CD4-positive, alpha-beta T cell (primary cell): ENCODE measurements at places on chromosomes 5 and 9.

- no peak for DNase-seq
Observed at GRCh38 chr5:57327561-57328367, 153.9 kb downstream of the GPBP1 start.

- no peak for DNase-seq
Observed at GRCh38 chr5:180194410-180195345, 14.3 kb downstream of the RASGEF1C start.

DNA sequence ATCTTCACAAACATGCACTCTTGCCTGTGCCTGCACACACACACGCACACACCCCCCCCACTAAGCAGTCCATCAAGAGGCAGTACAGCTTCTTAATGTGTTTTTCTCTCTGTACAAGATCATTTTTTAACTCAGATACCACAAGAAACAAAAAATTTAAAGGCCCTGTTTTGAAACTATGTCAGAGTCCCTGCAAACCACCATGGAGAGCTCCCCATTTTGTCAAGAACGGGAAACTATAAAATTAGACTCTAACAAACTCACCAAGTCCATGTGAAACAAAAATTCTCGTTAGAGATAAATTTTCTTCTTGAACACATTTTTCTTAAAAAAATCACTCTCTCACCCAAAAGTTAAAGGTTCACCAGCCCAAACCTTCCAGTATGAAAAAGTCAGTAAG is 86.3 kb downstream of the ELAVL2 start:
- DNase-seq = no peak

DNA sequence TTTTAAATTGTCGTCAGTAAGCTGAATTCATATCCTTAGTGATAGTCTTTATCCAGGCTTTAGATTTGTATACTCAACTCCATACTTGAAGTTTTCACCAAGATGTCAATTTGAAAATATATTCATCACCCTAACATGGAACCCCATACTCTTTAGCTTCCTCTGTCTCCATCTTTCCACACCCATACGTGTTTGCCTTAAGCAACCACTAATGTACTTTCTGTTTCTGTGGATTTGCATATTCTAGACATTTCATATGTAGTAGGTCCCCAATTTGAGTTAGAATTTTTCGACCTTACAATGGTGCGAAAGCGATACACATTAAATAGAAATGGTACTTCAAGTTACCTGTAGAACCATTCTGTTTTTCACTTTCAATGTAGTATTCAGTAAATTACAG is 65.2 kb downstream of the NSD1 start:
- no peak for DNase-seq

DNA sequence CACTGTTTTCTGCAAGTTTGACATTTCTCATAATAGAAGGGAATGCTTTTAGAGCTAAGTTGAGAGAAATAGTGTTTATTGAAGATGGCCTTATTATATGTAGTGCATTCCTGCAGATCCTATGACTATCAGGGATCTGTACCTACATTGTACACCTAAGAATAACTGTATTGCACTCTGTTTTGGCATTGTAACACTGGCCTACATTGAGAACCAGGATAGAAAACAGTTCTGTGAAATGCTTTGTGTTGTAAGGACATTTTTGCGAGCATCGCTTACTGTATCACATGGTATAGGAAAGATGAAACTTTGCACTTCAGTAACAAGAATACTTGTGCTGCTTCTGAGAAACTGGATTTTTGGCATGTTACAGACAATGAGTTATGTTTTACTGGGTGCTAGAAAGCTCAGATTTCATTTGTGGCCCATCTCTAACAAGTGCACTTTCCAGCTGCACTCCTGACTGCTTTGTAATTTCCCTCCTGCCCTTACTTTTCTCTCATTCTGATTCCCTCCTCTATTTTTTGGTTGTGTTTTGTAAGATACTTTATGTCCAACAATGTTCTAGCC is 30.6 kb downstream of the C9orf85 start:
- DNase-seq = no peak

DNA sequence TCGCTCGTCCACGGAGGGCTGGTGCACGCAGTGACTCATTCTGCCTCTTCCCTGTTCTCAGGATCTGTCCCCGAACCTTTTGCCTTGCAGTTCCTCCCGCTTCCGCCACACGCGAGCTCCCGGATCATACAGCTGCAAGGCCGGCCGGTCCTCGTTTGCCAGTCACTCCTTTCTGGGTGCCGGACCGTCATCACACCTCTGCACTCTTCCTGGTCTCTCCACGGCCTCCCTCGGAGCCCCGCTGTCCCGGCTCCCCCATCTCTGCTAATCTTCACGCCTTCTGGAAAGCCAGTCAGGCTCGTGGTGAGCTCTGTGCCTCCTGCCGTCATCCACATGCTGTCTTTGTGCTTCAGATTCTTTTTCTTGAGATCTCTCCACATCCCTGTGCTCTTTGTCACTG is 91.8 kb downstream of the STX17 start:
- DNase-seq = no peak

DNA sequence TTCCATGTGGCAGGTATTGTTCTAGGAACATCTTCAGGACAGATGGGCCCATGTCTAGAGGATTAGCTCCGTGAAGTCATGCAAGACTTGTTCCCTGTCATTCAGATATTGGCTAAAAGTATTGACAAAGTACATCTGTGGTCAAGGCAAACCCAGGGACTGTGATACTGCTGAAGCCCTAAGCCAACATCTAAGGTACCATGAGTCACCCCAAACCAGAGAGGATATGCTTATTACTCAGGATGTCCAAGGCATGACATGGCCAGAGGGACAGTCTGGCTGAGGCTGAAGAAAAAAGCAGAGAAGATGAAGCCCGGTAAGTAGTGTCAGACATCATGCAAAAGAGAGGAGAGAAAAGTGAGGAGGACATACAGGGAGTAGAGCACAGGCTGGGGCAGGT is 31.0 kb downstream of the HMHB1 start:
- DNase-seq = no peak

DNA sequence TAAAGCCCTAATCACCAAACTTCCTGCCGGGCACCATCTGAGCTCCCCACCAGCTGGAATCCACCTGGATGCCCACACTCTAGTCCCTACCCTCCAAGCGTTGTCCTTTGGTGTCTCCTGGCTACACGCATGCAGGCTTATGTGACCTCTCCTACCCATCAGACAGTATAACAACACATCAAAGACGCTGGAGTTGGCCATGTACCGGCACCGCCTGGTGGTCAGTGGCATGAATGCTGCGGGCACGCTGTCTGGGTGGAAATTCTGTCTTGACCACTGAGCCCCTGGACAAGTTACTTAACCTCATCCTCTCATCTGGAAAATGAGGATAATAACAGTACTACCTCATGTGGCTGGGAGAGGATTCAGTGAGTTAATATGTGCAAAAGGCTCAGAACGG is 23.4 kb upstream of the CORO2A start:
- DNase-seq = no peak

GRCh38 chr9:109114670-109115069 is 5.1 kb downstream of the TMEM245 start:
- DNase-seq = no peak

GRCh38 chr9:1939926-1940368 is 75.2 kb upstream of the SMARCA2 start:
- peak; percentile 50 for DNase-seq

DNA sequence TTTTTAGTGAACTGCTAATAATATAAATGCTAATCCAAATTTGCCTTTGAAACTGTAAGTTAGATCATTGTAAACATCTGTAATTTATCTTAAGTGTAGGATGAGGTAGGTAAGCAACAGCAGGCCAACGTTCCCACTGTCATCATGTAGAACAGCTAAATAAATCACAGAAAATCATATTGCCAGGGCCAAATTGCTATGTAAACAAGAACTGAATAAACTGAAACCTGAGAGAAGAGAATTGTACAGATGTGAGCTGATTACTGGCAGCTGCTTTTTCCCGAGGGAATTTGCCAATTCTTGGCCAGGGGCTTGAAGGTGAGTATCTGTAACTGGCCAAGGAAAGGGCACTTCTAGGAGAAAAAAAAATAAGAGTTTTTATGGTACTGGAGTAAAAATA is 97.6 kb downstream of the CDH10 start:
- DNase-seq = no peak

GRCh38 chr9:95820074-95820473 is 55.4 kb upstream of the ERCC6L2 start:
- DNase-seq = no peak

- no peak for DNase-seq
Observed at GRCh38 chr9:131191857-131192256, 66.5 kb downstream of the NUP214 start.

- no peak for DNase-seq
Observed at GRCh38 chr9:114906922-114907571, 23.3 kb downstream of the TNFSF8 start.

GRCh38 chr5:108536321-108536720 is 154.4 kb upstream of the FBXL17 start:
- DNase-seq = no peak

DNA sequence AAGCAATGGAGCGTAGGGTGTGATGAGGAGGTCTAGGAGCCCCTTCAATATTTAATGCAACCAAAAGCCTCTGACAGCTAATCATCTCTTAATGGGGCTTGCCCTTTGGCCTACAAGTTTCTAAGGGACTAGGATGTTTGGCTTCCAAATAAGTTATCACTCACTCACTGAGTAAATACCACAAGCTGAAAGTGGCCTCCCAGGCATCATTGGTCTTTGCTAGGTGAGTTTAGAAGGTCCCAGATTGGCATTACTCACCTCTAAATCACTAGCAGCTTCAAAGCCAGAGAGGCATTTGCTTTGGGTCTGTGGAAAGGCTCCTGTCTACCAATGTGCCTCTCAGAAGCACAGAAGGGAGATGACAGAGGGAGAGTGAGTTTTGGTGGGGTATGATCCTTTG is 344.2 kb downstream of the NTRK2 start:
- no peak for DNase-seq

- no peak for DNase-seq
Observed at GRCh38 chr5:139660923-139661814, 13.0 kb downstream of the CXXC5 start.

GRCh38 chr5:32206509-32207354 is 32.6 kb upstream of the GOLPH3 start:
- DNase-seq = no peak

GRCh38 chr5:14726066-14726838 is 61.7 kb downstream of the OTULIN start:
- DNase-seq = no peak

DNA sequence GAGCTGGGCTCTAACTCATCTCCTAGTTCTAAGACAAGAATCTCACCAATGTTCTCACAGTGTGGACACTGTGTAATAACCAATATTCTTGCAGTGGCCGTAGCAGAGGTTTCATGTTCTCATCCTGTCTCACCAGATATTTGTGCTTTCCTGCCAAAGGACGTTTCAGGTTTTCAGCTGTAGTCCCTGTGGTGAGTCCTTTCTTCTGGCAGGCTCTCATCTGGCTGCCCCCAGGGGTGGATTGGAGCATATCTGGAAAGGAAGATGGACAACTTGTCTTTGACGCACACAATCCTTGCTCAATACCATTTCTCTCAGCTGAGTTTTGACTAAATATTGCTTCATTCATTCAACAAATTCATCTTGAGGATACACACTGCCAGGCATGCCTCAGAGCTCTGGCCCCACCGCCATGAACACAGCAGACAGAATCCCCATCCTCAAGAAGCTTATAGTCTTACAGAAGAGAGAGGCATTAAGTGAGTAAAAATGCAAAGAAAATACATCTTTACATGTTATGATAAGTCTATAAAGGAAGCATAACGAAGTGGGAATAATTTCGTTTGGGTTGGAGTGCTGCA is 33.8 kb upstream of the NEURL1B start:
- DNase-seq = no peak

GRCh38 chr5:115531787-115532367 is 12.7 kb downstream of the FEM1C start:
- DNase-seq = no peak

- no peak for DNase-seq
Observed at GRCh38 chr9:94665613-94666012, 26.3 kb upstream of the FBP1 start.

- no peak for DNase-seq
Observed at GRCh38 chr5:136246122-136246521, 53.2 kb upstream of the SMIM32 start.

- peak; percentile 70 for DNase-seq
Observed at GRCh38 chr9:130707225-130707976, 13.8 kb downstream of the EXOSC2 start.

- no peak for DNase-seq
Observed at GRCh38 chr9:102237094-102237493, 498.6 kb upstream of the GRIN3A start.

DNA sequence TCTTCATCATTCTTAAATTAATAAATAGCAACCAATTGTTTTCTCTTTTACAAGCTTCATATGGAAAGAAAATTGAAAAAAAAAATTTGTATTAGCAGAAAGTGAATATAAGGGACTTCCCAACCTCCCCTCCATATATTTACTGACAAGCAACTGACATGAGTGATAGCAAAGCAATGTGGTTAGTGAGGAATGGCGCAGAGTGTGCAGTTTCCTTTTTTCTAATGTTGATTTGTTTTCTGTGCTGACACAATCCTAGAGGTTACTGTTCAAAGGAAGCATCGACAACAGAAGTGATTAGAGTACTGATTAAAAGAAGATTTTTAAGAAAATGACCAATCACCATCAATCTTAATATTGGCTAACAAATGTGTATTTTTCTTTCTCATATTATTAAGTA is 1.7 kb upstream of the PTGER4 start:
- DNase-seq = no peak

GRCh38 chr5:158854260-158854783 is 245.4 kb downstream of the EBF1 start:
- no peak for DNase-seq

GRCh38 chr5:59116231-59116865 is 533.5 kb downstream of the RAB3C start:
- DNase-seq = no peak

DNA sequence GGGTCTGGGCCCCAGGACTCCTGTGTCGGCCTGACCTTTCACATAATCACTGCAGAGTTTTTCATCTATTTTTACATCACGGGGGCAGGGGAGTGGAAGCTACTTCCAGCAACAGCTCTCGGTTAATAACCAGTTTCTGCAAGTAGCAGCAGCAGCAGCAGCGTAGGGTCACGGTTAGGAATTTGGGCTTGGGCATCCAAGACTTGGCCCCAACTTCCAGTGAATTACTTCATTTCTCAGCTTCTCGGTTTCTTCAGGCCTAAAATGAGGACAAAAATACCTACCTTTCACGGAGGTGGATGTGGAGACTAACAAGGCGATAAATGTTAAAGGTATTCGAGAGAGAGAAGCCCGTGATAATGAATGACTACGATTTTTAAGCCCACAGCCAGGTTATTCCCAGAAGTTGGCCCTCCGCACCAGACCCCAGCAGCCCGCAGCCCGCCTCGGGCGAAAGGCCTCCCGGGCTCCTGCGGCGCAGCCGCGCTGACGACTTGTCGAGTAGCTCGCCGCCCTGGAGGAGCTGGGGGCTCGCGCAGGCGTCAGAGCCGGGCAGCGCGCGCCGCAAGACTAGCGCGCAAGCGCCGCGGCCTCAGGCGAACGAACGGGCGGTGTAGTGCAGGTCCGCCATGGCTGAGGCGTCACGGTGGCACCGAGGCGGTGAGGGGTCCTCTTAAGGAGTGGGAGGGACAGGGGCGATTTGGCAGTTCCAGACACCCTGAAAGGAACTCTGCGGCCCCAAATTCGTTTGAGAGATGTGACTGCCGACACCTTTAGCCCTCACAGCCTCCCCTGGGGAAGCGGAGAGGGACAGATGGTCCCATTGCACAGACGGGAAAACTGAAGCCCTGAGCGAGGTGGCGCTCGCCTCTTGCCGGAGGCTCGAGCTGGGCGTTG is at the start of gene PKD2L2:
TSS of gene PKD2L2 (plus strand) at position 595 of the 897 bp plus-strand sequence. CDS start at position 630, 35 bp downstream.
- peak; percentile 76 for DNase-seq

- DNase-seq = no peak
Observed at GRCh38 chr5:145787001-145787400, 48.1 kb downstream of the PRELID2 start.
